Uterus (tissue), 4 donors: ENCODE measurements at places on chromosomes 4 and X. TPM values are rescaled to one million over a fixed set of nuclear protein-coding genes. Genes with fewer than 3 reads are reported as not detected.

DNA sequence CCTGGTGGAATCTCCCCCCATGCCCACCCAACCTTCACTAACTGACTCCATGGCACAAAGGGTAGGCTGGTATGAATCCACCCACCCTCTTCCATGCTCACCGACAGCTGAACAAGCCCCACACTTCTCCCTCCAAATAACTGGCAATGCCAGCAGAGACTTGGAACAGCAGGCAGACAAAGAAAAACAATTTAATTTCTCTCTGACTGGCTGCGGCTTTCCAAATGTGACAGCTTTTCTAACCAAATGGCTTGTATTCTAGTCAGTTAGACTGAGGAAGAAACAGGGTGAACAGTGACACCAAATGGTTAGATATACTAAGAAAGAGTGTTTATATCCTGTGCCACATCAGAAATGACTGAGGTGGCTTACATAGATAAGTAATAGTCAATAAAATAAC lies 199.3 kb upstream of the ADAMTS3 start:
- no peak for DNase-seq
- no peaks in the 10 kb centered on the region for H3K36me3 ChIP-seq
- no peak overlapping the region for H3K4me3 ChIP-seq
- H3K4me1 ChIP-seq: no peaks in the 10 kb centered on the region

GRCh38 chrX:134554291-134554690 lies 94.3 kb downstream of the HPRT1 start:
- no peaks in the 10 kb centered on the region for H3K4me1 ChIP-seq
- no peak for DNase-seq
- no peaks in the 10 kb centered on the region for H3K36me3 ChIP-seq

GRCh38 chr4:168643111-168643795 lies 146.4 kb downstream of the PALLD start:
- H3K36me3 ChIP-seq: no peaks in the 10 kb centered on the region
- peak overlapping the region; percentile 92 for H3K27ac ChIP-seq
- H3K27me3 ChIP-seq: no peaks in the 10 kb centered on the region
- no peaks in the 10 kb centered on the region for H3K4me1 ChIP-seq
- no peak for DNase-seq

The MAP7D2 gene
- total RNA-seq: 1.2 TPM

DNA sequence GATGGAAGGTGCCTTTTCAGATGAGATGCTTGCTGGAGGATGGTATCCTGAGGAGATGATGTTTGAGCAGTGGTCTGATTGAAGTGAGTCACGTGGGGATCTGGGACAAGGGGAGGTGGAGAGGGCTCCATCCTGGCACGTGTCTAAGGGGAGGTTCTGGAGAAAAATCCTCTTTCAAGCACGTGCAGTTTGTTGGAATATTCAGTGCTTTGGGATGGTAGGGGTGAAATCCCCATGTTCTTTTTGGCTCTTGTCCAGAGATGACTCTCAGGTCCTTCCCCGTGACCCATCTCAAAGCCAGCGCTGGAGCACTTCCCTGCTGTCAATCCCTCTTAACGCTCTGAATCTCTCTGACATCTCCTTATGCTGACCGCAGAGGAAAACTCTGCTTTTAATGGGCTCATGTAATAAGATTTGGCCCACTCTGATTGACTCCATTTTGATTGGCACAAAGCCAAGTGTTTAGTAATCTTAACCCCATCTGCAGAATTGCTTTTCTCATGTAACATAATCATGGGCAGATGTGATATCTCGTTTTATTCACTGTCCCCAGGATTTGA lies 10.8 kb upstream of the KLKB1 start:
- no peaks in the 10 kb centered on the region for H3K36me3 ChIP-seq
- H3K27me3 ChIP-seq: no peaks in the 10 kb centered on the region
- no peaks in the 10 kb centered on the region for H3K4me1 ChIP-seq
- DNase-seq: no peak
- H3K27ac ChIP-seq: no peak overlapping the region

DNA sequence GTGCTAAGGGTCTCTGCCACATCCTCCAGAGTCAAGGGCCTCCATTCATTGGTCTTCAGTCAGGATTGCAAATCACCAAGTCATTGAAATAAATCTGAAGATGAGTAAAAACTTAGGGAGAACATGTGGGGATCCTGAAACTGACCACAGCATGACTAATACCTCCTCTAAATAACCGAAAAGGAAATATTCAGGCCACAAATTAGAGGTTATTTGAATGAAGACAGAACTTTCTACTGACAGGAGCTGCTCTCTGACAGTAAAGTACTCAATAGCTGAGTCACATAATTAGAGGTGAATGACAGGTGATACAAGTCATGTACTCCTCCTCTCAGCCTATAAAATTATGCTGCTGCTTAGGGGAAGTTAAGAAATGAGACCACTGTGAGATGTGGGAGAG lies 240.2 kb upstream of the F9 start:
- no peaks in the 10 kb centered on the region for H3K4me1 ChIP-seq
- no peaks in the 10 kb centered on the region for H3K36me3 ChIP-seq
- H3K27me3 ChIP-seq: no peaks in the 10 kb centered on the region
- DNase-seq: no peak

The UBQLN2 gene
- total RNA-seq: 41.6 TPM

The RNF150 gene
- 58.2 TPM for total RNA-seq

The TEC gene
- 2.9 TPM for total RNA-seq

GRCh38 chrX:119648421-119648775 lies 42.2 kb upstream of the NKRF start:
- no peaks in the 10 kb centered on the region for H3K27me3 ChIP-seq
- no peaks in the 10 kb centered on the region for H3K36me3 ChIP-seq
- H3K27ac ChIP-seq: no peak overlapping the region
- H3K4me1 ChIP-seq: no peaks in the 10 kb centered on the region
- no peak overlapping the region for H3K4me3 ChIP-seq
- no peak for DNase-seq

GRCh38 chrX:129239371-129239770 lies 283.9 kb downstream of the SMARCA1 start:
- no peaks in the 10 kb centered on the region for H3K4me1 ChIP-seq
- H3K4me3 ChIP-seq: no peak overlapping the region
- DNase-seq: no peak
- no peak overlapping the region for H3K27ac ChIP-seq
- no peaks in the 10 kb centered on the region for H3K27me3 ChIP-seq

The TSPAN7 gene
- total RNA-seq: 85.8 TPM

- DNase-seq: no peak
- no peaks in the 10 kb centered on the region for H3K4me1 ChIP-seq
- no peak overlapping the region for H3K27ac ChIP-seq
- H3K27me3 ChIP-seq: no peaks in the 10 kb centered on the region
These were observed 66.5 kb downstream of the SHROOM4 start for GRCh38 chrX:50747471-50747900.

DNA sequence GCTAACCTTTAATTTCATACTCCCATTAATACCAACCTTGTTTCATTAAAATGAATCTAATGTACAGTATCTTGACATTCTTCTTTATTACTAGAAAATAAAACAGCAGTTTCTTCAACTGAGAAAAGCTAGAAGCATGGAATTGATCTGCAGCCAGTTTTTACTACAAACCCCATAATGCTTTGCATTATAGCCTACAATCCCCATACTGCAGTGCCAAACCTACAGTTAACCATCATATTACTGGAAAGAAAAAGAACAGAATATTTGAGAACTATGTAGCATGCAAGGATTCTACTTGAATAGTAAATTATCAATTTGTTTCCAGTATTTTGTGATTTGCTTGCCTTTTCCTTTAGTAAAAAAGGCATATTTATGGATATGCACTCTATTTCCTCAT lies 3.2 kb upstream of the IL1RAPL1 start:
- H3K27ac ChIP-seq: no peak overlapping the region
- H3K4me3 ChIP-seq: no peak overlapping the region
- no peaks in the 10 kb centered on the region for H3K27me3 ChIP-seq
- DNase-seq: no peak
- H3K4me1 ChIP-seq: no peaks in the 10 kb centered on the region

DNA sequence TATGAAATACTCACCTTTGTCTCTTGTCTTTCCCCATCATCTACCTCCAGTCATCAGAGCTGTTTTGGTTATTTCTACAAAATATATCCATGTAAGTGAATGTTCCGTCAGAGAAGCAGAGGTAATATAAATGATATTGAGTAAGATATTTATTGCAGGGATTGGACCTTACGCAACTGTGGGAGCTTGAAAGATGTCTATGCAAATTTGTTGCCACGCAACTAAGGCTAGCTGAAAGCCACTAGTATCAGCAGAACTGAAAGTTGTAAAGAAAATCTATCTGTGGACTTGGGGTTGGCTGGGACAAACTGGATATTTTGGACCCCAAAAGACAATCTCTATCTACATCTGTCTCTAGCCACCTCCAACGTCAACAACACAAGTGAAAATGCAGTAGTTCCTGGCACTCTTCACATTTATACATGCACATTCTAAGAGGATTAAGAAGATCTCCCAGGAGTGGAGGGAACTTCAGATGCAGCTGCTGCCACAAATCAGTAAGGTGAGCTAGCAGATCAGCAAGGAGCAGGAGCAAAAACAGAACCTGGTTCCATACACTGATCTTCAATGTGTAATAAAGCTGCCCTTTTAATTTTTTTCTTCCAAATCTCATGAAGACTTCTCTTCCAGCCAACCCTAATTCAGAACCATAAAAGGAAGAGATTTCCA lies 8.5 kb upstream of the CCSER1 start:
- DNase-seq: no peak
- H3K4me1 ChIP-seq: no peaks in the 10 kb centered on the region
- no peak overlapping the region for H3K27ac ChIP-seq
- no peaks in the 10 kb centered on the region for H3K36me3 ChIP-seq

DNA sequence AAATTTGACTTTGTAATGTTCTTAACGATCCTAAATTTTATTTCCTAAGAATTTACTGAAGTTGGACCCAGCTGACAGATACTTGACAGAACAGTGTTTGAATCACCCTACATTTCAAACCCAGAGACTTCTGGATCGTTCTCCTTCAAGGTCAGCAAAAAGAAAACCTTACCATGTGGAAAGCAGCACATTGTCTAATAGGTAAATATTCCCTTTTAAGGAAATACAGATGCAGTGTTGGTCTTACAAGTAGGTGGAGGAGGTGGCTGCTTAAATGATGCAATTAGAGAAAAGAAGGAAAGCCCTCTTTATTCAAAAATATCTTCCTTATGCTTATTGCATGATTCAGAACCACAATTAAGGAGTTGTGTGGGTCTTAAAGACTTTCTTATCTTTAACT lies 73.5 kb downstream of the RS1 start:
- H3K27ac ChIP-seq: no peak overlapping the region
- DNase-seq: no peak
- H3K27me3 ChIP-seq: no peaks in the 10 kb centered on the region
- H3K36me3 ChIP-seq: no peaks in the 10 kb centered on the region
- no peaks in the 10 kb centered on the region for H3K4me1 ChIP-seq
- no peak overlapping the region for H3K4me3 ChIP-seq

- no peak overlapping the region for H3K27ac ChIP-seq
- no peaks in the 10 kb centered on the region for H3K4me1 ChIP-seq
- H3K4me3 ChIP-seq: no peak overlapping the region
These were observed 8.4 kb upstream of the GPM6B start for GRCh38 chrX:13825178-13825762.

GRCh38 chr4:184628103-184628502 lies 21.1 kb downstream of the CASP3 start:
- no peak overlapping the region for H3K27ac ChIP-seq
- no peaks in the 10 kb centered on the region for H3K27me3 ChIP-seq
- H3K4me3 ChIP-seq: no peak overlapping the region
- H3K4me1 ChIP-seq: no peaks in the 10 kb centered on the region

The FRG2 gene
- total RNA-seq: not detected

DNA sequence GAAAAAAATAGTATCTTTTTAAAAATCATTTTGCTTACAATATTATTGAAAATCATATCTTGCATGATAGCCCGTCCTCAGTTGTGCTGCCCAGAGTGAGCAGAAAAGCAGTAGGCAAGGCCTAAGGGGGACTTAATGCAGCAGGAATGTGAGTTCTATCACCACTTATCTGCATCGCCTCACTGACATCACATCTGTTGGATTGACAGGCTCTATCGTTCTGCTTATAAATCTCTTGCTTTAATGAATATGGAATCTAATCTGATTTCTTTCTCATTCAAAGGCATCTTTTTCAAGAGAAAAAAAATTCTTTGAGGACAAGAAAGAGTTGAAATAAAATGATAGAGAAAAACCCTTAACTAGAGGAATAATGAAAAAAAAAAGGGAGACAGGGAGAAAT lies 249.9 kb downstream of the PAPSS1 start:
- H3K27ac ChIP-seq: no peak overlapping the region
- H3K4me3 ChIP-seq: no peak overlapping the region
- H3K36me3 ChIP-seq: no peaks in the 10 kb centered on the region

The BANK1 gene
- total RNA-seq: 3.1 TPM

DNA sequence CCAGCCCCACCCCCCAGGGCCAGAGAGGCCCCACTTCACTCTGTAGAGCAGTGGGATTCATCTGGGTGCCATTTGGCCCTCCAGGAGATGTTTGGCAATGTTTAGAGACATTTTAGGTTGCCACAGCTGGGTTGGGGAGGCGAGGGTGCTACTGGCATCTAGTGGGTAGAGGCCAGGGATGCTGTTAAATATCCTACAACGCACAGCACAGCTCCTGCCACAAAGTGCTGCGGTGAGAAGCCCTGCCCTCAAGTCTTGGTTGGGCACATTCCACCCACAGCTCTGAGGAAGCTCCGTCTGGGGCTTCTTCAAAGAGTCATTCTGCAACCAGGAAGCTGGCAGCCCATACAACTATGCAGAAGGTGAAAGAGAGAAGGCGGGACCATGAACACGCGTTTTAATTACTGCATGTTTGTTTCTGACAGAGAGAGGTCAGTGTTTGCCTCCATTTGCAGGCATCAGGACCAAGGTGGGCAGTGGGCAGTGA lies 48.1 kb upstream of the FAM9C start:
- H3K4me1 ChIP-seq: no peaks in the 10 kb centered on the region
- no peak overlapping the region for H3K27ac ChIP-seq
- no peaks in the 10 kb centered on the region for H3K27me3 ChIP-seq
- H3K4me3 ChIP-seq: no peak overlapping the region
- no peak for DNase-seq

DNA sequence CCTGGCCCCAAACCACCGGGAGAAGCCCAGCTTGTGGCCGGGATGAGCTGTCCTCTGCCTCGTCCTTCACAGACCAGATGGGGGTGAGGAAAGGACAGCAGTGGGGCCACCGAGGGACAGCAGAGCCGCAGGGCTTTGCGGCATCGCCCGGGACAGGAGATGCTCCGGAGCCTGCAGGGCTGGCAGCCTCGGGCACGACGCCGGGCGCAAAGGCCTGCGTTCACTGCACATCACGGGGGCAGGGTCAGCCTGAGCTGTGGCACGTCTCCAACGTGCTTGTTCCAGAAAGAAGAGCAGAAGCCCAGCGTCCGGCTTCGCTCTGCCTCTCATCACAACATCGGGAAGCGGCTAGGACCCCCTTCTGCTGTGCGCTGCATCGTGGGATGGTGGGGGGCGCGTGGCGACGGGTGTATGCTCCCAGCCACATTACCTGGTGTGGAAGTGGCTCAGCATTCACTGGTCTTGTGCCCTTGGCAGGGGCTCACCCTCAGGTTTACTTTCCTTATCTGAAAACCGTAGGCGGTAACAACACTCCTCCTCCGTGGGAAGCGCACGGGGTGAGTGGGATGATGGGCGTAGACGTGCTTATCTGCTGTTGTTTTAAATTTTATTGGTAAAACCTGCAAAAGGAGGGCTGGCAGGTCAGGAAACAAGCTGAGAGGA lies 7.4 kb downstream of the TADA2B start:
- H3K27me3 ChIP-seq: no peaks in the 10 kb centered on the region
- peak overlapping the region; percentile 46 for H3K27ac ChIP-seq
- H3K4me1 ChIP-seq: peaks cover 24% of the 10 kb centered on the region
- DNase-seq: peak; percentile 48
- H3K4me3 ChIP-seq: no peak overlapping the region
- no peaks in the 10 kb centered on the region for H3K36me3 ChIP-seq

- no peak overlapping the region for H3K27ac ChIP-seq
- no peak for DNase-seq
- no peaks in the 10 kb centered on the region for H3K36me3 ChIP-seq
- H3K27me3 ChIP-seq: no peaks in the 10 kb centered on the region
These were observed 50.2 kb downstream of the ING2 start for GRCh38 chr4:183554878-183555585.

The ADRA2C gene
- 36.4 TPM for total RNA-seq
